ENCODE measurements at places on chromosomes 5 and 9. TPM values are rescaled to one million over a fixed set of nuclear protein-coding genes. Genes with fewer than 3 reads are reported as not detected.

The LSM11 gene
- 0.81 TPM for polyA plus RNA-seq

DNA sequence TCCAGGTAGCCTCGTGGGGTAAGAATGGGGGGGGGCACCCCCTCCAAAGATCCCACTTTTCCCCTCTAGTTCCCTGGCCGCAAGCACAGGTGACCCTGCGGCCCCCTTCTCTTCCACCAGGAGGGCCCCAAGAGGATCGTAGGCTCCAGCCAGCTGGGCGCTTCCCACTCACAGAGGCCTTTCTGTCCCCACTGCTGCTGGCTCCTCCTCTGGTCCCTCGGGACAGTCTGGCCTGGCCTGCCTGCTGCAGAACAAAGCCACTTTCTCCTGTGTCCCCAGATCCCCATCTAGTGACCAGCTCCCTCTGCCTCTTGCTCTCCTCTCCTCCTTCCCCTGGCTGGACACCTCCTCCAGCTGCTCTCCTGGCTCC, 534 bp upstream of the SAPCD2 start:
- H3K27me3 ChIP-seq = peaks cover 25% of the 10 kb centered on the region
- H3K4me1 ChIP-seq = peaks cover 54% of the 10 kb centered on the region
- H3K4me3 ChIP-seq = peak overlapping the region; percentile 46
- DNase-seq = no peak

- H3K4me3 ChIP-seq = no peak overlapping the region
- no peak for DNase-seq
- H3K4me1 ChIP-seq = no peaks in the 10 kb centered on the region
- no peaks in the 10 kb centered on the region for H3K27me3 ChIP-seq
Measured at GRCh38 chr5:44183753-44184152, 205.5 kb downstream of the FGF10 start.

GRCh38 chr9:113616621-113617496, 153.3 kb downstream of the RGS3 start:
- no peaks in the 10 kb centered on the region for H3K27me3 ChIP-seq
- no peaks in the 10 kb centered on the region for H3K36me3 ChIP-seq
- DNase-seq = no peak
- H3K27ac ChIP-seq = peak overlapping the region; percentile 63

DNA sequence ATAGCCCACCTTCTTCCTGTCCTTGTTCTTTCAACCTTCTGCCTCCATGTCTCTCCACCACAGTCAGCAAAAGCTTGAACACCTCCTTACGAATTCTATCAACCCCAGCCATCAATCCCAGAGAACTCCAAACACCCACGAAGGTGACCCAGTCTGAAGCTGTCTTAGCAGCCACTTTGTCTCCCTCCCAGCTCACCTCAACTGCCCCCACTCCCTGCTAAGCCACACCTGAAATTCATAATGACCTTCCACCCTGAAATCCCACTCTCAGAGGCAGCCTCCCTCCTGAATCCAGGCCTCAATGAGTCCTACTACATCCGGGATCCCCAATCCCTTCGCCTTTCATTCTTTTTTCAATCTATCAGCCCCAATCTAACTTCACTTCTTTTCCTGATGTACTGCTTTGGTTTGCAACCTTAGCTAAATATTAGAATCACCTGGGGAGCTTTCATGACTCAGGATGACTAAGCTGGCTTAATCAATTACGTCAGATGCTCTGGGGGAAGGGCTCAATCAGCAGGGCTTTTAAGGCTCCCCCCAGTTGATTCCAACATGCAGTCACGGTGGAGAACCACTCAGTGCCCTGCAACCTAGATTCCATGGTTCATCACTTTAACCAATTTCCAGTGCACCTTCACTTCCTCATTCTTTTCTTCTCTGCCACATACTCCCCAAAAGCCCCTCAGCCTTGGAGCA, 32.2 kb downstream of the BHMT start:
- no peaks in the 10 kb centered on the region for H3K4me1 ChIP-seq
- no peaks in the 10 kb centered on the region for H3K27me3 ChIP-seq
- H3K27ac ChIP-seq = no peak overlapping the region
- no peaks in the 10 kb centered on the region for H3K36me3 ChIP-seq

Data from stomach (tissue), 19 donors.